ENCODE measurements at places on chromosomes 5 and 9. TPM values are rescaled to one million over a fixed set of nuclear protein-coding genes. Genes with fewer than 3 reads are reported as not detected.

NDUFA8 gene
- total RNA-seq, result 41.7 TPM

UBAC1 gene
- total RNA-seq, result 28.4 TPM

PCDHB16 gene
- 2.3 TPM for total RNA-seq

PCDHB7 gene
- total RNA-seq, result 1.7 TPM

ANKRD18A gene
- total RNA-seq, result 0.48 TPM

PCDHA1 gene
- total RNA-seq, result not detected

PPIP5K2 gene
- total RNA-seq, result 30.1 TPM

OGN gene
- 115 TPM for total RNA-seq

C9orf152 gene
- not detected for total RNA-seq

GRCh38 chr9:109411069-109411761 lies 86.9 kb downstream of the PTPN3 start:
- DNase-seq, result no peak

DNA sequence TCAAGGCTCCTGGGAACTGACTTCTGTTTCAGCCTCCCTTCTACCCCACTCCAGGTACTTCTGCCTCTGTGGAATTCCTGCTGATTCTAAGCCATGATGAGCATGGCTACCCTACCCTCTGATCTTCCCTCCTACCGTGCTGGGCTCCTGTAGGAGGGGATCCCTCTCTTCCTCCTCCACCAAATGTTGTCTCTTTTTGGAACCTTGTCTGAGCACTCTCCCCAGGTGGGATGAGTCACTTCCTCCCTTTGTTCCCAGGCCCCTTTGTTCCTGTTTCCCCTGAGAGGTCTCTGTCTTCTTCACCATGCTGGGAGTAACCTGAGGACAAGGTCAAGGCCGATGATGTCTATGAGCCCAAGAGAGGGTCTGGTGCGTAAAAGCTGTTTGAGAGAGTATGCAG lies 213.2 kb downstream of the GABBR2 start:
- no peak for DNase-seq

DNA sequence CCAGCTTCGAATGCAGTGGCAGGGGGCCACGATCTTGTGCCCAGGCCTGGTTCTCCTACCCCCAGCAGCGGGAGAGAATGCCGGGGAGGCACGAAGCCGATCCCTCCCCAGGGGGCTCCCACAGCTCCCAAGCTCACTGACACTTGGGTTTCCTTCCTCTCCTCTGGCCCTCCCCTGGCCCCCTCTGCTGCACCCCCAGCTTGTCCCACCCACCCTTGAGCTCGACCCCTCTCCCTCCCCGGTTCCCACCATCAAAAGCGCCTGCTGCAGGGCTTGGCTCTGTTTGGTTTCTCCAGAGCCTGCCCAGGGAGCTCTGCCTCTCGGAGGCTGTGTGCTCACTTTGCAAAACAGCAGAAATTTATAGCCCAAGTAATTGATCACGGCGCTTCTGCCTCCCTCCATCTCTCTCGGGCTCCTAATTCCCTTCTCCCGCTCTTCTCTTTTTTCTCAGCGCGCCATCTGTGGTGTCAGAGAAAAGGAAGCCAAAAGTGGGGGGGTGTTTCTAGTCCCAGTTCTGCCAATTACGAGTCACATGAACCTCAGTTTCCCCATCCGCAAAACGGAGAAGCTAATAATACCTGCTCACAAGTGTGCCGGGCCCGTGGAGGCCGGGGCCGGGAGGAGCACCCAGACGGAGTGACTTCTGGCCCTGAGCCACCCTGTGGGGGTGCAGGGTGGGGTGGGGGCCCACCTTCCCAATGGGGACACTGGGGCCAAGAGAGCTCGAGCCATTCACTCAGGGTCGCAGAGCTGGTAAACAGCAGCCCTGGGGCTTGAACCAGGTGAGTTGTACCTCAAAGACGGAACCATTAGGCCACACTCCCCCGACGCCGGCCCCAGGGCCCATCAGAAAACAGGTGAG lies 141.2 kb upstream of the IER5L start:
- DNase-seq, result peak; percentile 19

DNA sequence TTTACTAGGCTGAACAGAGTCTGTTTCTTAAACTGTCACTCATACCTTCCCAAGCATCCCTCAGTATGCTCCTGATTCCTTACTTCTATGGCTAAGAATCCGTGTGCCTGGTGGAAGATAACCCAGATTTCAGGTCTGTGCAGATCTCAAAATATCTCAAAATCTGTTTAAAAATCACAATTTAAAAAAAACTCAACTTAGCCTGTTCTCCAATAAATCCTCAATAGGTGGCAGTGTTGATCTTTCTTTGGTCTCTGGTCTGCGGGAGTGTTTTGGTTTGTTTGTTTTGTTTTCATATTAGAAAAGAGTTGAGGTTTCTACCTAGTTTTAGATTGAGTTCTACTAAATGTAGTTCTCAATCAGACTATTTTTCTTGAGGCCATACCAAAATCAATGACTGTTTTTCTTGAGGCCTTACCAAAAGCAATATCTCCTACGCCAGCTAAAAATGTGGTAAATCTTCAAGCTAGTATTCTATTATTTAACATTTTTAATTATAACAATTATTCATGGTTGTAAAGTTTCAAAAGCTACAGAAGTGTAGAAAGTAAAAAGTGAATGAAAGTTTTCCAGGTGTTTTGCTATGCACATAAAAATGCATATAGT lies 57.9 kb downstream of the TGFBR1 start:
- DNase-seq, result no peak

- no peak for DNase-seq
Observed at GRCh38 chr9:15268782-15269181, 38.2 kb downstream of the TTC39B start.

GRCh38 chr9:37727013-37727412 lies 26.6 kb upstream of the TRMT10B start:
- no peak for DNase-seq

GRCh38 chr9:110999379-110999778 lies 38.9 kb downstream of the LPAR1 start:
- DNase-seq, result no peak

- no peak for DNase-seq
Observed at GRCh38 chr9:70534061-70534460, 119.6 kb upstream of the KLF9 start.

DNA sequence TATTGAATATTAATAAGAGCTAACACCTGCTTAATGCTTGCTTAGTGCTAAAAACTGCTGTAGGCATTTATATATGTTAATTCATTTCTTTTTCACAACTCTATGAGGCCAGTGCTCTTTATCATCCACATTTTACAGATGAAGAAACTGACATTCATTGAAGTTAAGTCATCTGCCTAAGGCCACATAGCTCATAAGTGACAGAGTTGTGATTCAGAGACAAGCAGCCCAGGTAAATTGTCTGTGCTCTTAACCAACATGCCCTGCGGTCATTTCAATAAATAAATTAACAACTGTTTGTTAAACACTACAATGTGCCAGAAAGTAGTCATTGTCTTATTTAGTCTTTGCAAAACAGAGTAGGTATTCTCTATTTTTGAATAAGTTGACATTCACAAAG lies 1354.4 kb upstream of the C9orf72 start:
- DNase-seq, result no peak

- no peak for DNase-seq
Observed at GRCh38 chr9:126334721-126335621, 8.3 kb downstream of the MVB12B start.

- DNase-seq, result no peak
Observed at GRCh38 chr5:60533789-60534188, 166.2 kb downstream of the DEPDC1B start.

DNA sequence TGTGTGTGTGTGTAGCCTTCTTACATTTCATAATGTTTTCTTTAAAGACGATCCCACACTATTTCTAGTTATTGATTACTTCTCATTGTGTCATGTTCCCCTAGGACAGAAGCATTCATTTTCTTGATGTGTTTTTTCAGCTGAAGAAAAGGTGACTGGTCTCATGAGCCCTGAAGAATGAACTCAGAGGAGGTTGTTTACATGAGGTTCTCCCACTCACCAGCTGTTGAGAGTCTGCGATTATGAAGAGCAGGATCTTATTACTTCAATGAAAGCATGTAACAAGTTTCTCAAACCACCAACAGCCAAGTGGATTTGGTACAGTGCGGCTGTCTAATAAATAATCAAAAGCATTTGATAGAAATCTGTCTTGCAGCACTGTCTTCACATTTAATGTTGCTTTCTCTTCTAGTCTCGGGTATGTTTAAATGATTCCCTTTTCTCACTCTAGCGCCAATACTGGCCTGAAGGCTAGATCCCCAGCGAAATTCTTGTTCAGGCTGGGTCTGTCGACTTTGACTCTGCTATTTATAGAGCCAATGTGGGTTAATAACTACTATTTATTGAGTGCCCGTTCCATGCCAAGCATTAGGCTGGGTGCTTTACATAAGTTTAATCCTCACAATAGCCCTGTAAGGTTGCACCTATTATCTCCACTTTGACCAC lies 9.6 kb upstream of the FSD1L start:
- DNase-seq, result no peak

DNA sequence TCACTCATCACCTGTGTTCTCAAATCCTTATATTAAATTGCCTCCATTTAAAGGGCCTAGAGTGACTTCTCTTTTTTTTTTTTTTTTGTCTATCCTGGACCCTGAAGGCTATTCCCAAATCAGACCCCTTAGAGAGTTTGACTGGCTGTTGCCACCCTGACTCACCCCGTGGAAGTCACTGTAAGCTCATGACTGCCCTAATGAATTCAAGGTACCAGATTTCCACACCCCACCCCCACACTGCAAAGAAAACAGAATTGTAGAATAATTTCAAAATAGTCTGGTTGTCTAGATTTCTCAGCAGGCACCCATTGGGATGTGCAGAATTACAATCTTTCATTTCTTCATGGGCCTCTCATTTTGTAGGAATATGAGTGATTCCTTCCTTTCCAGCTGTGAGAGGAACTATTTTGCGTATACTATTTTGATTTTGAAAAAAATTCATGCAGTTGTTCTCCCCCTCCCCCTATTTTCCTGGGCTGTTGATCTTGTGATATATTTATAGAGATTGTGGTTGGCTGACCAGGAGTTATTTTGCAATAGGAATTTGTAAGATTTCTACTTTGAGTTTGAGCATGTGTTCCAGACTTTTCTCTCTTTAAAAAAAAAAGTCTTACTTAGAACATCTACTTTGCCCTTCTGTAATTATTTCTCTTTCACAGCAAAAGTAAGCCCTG lies 79.1 kb downstream of the ZNF618 start:
- no peak for DNase-seq

- DNase-seq, result no peak
Observed at GRCh38 chr9:77744841-77745430, 96.8 kb upstream of the GNA14 start.

DNA sequence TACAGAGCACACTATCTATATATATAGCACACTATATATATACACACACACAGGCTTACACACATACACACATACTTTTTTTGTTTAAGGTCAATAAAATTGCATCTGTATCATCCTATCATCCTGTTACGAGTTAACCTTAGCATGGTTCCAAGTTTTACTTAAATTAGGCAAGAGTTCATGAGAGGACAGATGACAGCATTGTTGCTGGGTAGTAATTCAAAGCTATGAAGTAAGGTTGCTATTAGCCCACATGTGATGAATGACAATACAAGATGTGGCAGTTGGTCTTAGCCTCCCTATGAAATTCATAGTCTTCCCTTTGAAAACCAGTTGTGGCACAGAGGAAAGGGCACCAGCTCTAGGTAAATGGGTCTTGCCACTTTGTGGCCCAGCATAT lies 438.1 kb downstream of the ACTL7B start:
- DNase-seq, result no peak

- DNase-seq, result no peak
Observed at GRCh38 chr5:92640340-92640739, 940.7 kb downstream of the NR2F1-AS1 start.

DNA sequence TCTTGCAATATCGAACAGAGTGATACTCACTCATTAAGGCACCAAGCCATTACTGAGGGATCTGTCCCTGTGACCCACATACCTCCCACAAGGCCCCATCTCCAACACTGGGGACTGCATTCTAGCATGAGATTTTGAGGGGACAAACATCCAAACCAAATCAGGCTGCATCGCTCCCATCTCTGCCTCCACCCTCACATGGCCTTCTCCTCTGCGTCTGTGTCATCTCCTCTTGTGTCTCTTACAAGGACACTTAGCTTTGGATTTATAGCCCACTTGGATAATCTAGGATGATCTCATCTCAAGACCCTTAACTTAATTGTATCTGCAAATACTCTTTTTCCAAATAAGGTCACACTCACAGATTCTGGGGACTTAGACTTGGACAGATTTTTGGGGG lies 284.4 kb upstream of the DAP start:
- no peak for DNase-seq

- peak; percentile 23 for DNase-seq
Observed at GRCh38 chr5:132557478-132558172, 848 bp downstream of the RAD50 start.

- no peak for DNase-seq
Observed at GRCh38 chr5:109347252-109347888, 62.4 kb downstream of the PJA2 start.

- DNase-seq, result no peak
Observed at GRCh38 chr5:93721511-93721910, 19.9 kb downstream of the POU5F2 start.

- DNase-seq, result no peak
Observed at GRCh38 chr5:151234476-151235238, 10.8 kb upstream of the CCDC69 start.

Measured in omental fat pad (tissue), 4 donors.